ENCODE measurements at places on chromosomes 13 and 19. TPM values are rescaled to one million over a fixed set of nuclear protein-coding genes. Genes with fewer than 3 reads are reported as not detected.

DNA sequence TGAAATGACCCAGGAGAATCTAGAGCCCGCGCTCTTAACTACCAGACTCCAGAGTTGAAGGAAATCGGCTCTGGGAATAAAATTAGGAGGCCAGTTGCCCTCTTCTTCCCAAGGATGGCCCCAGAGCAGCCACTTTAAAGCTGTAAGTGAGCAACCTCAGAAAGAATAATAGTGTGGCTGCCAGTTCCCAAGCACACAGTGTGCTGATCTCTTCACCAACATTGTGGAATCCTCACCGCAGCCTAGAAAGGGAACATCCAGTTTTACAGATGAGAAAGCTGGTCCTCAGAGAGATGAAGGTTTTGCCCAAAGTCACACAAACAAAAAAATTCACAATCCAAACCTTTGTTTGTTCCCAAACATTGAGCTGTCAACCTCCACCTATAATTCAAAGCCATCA lies 39.6 kb downstream of the HSPH1 start:
- DNase-seq: no peak

DNA sequence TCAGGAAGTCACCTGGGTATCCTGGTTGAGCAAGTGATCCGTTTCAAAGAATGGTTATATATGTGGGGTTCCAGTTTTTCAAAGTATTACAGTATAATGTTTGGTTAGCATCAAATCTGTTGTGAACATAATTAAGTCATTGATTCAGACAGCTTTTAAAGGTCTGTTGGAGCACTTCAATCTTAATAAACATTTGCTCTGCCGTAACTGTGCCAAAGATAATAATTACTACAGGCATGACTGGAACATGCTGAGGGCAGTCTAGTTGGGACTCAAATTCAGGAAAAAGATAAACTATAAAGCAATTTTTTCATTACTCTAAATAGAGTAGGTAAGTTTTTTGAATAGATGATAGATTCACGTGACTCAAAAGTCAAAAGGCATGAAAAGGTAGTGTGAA lies 23.3 kb downstream of the HNRNPM start:
- no peak for DNase-seq

DNA sequence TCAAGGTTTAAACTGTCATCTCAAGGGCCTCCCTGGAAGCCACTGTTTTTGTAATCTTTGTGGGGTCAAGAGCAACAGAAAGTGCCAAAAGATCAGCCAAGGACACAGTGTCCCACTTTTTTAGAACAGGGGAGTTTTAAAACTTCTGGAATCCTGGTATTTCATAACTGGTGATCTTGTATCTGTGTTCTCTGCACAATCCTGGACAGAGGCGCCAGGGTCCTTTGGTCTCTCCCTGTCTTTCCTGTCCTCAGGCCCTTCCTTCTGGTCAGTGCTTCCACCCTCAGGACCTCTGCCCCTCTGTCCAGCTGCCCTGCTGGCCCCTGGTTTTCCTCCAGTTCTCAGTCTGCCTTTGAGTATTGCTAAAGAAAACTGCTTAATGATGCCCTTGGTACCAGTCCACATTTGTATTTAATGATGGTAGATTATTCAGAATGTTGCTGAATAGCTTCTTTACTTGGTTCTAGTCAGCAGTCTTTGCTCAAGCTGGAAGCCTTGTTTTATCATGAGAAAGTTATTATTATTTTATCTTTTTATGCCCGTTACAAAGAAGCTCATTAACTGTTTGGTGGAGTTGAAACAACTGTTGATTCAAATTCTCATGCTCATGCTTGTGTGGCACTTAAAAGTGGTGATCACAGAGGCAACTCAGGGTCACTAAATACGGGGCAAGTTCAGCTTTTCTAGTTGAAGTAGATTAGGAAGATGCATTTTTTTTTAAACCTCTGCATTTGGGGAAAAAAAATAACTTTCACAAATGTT lies 47.5 kb downstream of the WASF3 start:
- DNase-seq: no peak

DNA sequence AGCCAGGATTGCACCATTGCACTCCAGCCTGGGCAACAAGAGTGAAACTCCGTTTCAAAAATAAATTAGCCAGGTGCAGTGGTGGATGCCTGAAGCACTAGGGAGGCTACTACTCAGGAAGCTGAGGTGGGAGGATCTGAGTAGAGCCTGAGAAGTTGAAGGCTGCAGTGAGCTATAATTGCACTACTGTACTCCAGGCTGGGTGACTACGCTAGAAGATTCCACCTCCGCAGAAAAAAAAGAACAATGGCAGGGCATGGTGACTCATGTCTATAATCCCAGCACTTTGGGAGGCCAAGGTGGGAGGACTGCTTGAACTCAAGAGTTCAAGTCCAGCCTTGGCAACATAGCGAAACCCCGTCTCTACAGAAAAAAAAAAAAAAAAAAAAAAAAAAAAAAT lies 20.5 kb downstream of the HAUS8 start:
- peak; percentile 35 for DNase-seq

- DNase-seq: no peak
Observed at GRCh38 chr13:103537616-103538015, 471.4 kb upstream of the SLC10A2 start.

OR7D2 gene
- total RNA-seq: not detected

- peak; percentile 22 for DNase-seq
Observed at GRCh38 chr19:53365899-53366493, 491 bp downstream of the ZNF525 start.

DNA sequence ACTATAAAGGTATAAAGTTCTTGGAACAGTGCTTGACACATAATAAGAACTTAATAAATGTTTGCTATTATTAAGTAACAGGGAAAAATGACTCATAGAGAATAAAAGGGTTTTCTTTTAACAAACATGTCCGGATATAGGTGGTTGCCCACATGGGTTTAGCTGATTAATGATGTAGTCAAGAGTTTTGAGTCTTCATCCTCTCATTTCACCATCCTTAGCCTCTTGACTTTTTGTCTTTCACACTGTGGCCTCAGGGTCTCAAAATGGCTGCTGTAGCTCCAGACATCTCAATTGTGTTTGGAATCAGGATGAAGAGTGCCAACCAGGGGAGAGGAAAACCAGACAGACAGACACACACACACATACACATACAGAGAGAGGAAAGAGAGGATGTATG lies 97.9 kb downstream of the HSPH1 start:
- DNase-seq: no peak

DNA sequence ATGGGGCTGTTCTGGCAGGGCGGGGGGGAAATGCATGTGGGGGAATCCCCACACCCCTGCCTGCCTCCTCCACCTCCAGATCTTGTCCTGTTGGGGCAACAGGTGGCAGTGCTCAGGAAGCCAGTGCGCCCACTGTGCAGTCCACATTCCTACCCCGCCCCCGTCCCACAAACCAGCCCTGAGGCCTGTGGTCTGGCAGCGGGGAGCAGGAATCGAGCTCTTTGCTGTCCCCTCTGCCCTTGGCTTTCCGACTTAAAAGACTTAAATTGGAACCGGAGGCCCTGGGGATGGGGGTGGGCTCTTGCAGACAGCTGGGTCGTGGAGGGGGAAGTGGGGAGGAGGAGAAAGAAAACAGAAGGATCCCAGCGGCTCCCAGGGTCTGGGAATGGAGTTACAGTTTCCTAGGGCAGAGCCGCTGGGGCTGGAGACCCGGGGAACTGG lies 4.3 kb downstream of the NANOS3 start:
- peak; percentile 73 for DNase-seq

ZNF578 gene
- 1.6 TPM for total RNA-seq

DNA sequence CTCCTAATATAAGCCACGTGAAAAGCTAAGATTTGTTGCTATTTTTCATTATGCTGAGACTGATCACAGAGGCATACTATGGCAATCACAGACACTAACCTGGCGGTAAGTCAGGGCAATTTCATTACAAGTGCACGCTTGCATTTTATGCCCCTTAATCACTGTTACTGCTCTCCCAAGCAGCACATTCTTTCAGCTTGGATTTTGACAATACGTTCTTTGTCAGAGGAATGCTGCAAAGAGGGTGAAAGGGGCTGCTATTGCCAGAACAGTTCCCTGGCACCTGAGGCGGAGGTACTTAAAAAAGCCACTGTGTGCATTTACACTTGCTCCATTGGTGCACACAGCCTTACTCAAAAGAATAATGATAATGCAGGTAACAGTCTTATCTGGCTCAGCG lies 346.6 kb downstream of the RFC3 start:
- DNase-seq: no peak

RFX1 gene
- 1.3 TPM for total RNA-seq

SOX21 gene
- total RNA-seq: 0.42 TPM

ZNF738 gene
- 17.9 TPM for total RNA-seq

DCUN1D2 gene
- total RNA-seq: 13.8 TPM

- DNase-seq: no peak
Observed at GRCh38 chr13:99027260-99027659, 49.4 kb upstream of the DOCK9 start.

DNA sequence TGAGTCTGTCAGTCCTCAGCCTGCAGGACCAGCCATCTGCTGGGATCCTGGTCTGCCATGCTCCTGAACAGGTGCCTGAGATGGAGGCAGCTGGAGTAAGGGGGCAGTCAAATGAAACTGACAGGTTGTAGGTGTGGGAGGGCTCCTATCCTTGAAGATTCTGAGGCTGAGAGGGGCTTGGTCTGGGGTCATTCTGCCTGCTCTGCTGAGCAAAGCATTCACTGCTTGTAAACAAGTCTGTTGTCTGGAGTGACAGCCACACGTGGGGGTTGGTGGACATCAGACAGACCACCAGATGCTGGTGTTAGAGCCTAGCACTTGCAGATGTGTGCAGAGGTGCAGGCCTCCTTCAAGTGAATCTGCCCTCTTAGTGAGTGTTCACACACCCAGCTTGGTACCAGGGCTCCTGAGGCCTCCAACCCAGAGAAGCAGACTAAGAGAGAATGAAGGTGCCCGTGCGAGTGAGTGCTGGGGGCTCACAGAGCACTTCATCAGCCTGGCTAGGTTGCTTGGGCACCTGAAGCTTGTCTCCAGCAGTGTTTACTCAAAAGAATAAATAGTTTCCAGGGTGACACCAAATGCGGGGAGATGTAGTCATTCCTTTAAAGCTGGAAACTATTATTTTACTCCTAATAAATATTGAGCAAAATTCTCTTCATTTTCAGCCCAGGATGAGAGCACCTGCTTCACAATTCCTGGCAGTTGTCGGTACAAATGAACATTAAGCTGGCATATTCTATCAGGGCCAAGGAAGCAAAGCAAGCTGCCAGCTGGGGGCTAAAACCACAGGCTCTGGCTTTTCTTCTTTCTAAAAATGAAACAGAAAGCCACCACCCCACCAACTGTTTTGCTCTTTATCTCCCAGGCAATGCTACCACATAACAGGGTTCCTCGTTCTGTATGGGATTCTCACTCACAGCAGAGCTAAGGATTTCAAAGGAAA lies 82.3 kb downstream of the RNASEH2B start:
- DNase-seq: no peak

DNA sequence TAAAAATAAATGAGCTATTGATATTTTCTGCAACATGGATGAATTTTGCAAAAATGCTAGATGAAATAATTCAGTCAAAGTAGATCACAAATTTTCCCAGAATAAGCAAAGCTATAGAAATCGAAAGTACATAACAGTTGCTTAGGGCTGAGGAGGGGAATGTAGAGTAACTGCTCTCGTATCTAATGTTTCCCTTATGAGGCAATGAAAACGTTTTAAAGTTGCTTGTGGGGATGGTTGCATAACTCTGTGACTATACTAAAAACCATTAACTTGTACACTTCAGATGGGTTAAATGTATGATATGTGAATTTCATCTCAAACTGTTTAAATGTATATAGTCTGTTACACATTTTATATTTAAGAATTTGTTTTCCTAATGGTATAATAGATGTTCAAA lies 231.7 kb downstream of the GGACT start:
- DNase-seq: no peak

DNA sequence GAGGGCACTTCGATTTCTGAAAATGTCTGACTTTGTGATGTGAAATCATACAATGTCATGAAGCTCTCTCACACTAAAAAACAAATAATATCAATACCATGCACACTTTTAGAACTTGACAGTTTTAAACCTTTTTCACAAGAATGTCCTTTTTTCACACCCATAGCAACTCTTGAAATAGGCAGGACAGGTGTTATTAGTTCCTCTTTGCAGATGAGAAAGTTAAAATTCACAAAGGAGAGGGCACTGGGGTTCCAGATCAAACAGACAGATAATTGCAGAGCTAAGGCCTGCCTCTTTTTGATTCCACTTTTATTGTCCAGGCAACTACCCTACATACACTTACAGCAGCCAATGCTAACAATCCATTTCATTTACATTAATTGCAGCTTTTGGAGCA lies 142.8 kb downstream of the KLF12 start:
- DNase-seq: no peak

PRDX2 gene
- 81.7 TPM for total RNA-seq

- no peak for DNase-seq
Observed at GRCh38 chr13:40911341-40911740, 107.8 kb downstream of the ELF1 start.

DNA sequence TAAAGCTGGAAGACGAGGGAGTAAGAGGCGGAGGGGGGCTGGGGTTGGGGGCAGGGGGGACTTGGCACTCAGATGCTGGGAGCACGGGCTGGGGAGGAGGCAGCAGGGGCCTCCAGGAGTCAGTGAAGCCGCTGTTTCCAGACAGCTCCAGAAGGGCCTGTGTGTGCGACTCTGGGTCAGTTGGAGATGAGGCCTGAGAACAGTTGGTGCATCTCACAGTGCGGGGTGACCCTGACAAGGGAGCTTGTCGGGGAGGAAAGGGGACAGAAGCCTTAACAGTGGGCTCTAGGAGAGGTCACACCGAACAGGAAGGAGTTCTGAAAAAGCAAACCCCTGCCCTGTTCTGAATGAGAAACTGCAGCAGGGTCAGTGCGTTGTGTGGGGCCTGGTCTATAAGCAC lies 11.2 kb downstream of the NAXD start:
- no peak for DNase-seq

CHST8 gene
- total RNA-seq: 0.29 TPM

GRCh38 chr19:41744850-41745249 lies 10.5 kb upstream of the CEACAM6 start:
- DNase-seq: no peak

GRCh38 chr19:18558202-18558555 lies 509 bp downstream of the KXD1 start:
- no peak for DNase-seq

LHB gene
- 0.60 TPM for total RNA-seq

TTC9B gene
- not detected for total RNA-seq

DNA sequence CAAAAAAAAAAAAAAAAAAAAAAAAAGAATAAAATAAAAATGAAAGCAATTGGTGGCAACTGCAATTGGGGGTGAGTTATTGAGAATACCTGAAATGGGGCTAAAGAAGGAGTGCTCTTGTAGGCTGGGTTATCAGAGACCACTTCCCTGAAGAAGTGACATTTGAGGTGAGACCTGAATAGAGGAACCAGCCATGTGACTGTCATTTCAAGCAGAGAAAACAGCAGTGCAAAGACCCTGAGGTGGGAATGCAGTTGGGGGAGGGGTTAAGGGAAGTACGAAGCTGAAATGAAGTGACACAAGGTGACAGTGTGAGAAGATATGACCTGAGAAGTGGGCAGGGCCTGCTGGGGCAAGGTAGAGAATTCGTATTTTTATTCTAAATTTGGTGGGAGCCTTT lies 4.3 kb upstream of the PALM3 start:
- no peak for DNase-seq

CKAP2 gene
- total RNA-seq: 58.6 TPM

- DNase-seq: peak; percentile 54
Observed at GRCh38 chr19:54162241-54162805, 2.8 kb upstream of the LENG1 start.

GRCh38 chr13:112741835-112742570 lies 52.2 kb downstream of the ATP11A start:
- no peak for DNase-seq
